Neuronal stem cell (in vitro differentiated cells): ENCODE measurements at places on chromosomes 1 and 21.

GRCh38 chr1:24801176-24801575, 55.9 kb downstream of the CLIC4 start:
- DNase-seq = no peak

GRCh38 chr1:110502402-110503151, 16.4 kb downstream of the KCNA10 start:
- DNase-seq = no peak

- no peak for DNase-seq
Observed at GRCh38 chr1:214664651-214665433, 61.8 kb downstream of the CENPF start.

DNA sequence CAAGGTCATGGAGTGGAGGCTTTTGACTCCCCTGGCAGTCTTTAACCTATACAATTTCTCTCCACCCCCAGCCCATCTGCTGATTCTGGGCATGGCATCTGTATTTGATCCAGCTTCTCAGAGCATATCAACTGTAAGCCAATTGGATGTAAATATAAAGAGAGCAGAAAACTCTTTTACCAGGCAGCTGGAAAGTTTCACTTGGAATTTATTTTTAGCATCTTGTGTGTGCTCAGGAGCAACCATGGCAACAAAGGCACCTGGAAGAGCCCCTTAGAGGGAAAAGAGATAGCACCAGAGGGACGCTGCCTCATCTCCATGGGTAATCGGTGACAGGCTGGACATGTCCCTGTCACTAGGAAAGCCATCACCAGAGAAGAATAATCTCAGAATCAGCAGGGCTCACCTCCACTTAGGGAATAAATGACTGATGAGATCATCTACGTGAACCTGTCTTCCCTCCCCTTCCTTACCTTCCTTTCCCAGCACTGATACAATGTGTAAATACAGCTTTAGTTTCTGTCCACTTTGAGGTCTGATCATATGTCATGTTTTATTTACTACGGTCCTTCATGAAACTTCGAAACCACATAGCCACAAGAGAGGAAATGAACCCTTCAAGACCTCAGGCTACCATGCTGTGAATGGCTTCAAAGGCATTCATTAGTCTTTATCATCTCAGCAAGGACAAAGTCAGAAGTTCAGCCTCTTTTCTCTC, 25.3 kb upstream of the SIPA1L2 start:
- DNase-seq = no peak

DNA sequence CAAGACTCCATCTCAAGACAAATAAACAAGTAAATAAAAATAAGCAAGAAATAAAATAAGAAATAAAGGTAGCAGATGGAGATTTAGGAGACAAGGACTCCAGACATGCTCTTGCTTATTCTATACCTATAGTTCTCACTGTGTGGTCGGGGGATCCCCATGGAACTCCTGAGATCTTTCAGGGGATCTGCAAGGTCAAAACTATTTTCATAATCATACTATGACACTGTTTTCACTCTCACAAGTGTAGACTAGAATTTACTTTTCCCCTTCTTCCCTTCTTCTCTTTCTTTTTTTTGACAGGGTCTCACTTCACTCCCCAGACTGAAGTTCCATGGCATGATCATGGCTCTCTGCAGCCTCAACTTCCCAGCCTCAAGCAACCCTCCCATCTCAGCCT, 29.8 kb upstream of the NLRP3 start:
- DNase-seq = no peak

DNA sequence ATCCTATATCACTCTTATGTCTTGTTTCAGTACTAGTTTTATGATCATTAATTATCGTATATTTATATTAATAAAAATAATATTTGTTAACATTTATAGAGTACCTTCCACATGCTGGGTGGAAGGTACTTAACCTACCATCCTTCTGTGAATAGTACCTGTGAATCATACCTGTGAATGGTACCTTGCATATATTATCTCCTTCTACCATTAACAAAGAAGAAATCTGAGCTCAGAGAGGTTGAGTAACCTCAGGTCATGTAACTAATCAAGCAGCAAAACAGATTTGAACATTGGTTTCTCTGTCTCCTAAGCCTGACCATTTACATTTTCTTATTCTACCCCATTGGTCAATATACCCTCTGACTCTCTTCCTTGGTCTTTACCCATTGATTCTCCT, 174.4 kb upstream of the UBE2U start:
- DNase-seq = no peak

GRCh38 chr1:42924851-42925760, 33.6 kb downstream of the SLC2A1 start:
- peak; percentile 31 for DNase-seq

- no peak for DNase-seq
Observed at GRCh38 chr1:64891448-64891825, 74.9 kb downstream of the JAK1 start.

DNA sequence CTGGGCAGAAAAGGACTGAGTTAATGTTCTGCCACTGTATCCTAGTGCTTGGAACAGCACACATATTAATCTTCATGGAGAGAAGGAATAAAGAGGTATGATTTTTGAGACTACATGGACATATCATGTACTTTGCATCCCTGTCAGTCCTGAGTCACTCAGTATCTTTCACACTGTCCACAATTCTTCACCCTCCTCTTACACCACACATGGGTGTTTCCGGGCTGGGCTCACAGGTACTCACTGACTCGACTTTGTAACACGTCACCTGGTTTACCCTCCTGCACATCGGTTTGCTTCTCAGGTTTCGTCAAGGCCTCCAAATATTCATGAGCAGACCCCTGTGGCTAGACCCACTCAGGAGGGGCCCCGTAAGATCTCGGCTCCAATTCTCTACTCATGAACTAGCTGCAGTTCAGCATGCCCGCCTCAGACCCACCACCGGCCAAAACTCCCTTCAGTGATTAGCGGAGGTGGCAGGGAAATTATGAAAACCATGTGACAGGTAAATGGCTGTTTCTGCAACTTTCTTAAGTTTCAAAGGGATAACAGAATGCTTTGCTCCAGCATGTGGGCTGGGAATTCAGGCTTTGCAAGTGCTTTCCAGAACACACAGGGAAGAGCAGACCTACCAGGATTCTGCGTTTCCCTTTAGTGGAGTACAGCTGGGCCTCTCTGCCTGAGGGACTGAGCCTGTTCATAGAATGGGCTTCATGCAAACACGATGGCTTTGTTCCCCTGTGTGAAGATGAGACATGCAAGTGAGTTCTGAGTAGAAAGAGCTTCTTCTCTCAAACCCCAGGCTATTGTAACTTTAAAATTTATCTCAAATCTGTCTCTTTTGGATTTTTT, 31.3 kb upstream of the TRABD2B start:
- DNase-seq = no peak

DNA sequence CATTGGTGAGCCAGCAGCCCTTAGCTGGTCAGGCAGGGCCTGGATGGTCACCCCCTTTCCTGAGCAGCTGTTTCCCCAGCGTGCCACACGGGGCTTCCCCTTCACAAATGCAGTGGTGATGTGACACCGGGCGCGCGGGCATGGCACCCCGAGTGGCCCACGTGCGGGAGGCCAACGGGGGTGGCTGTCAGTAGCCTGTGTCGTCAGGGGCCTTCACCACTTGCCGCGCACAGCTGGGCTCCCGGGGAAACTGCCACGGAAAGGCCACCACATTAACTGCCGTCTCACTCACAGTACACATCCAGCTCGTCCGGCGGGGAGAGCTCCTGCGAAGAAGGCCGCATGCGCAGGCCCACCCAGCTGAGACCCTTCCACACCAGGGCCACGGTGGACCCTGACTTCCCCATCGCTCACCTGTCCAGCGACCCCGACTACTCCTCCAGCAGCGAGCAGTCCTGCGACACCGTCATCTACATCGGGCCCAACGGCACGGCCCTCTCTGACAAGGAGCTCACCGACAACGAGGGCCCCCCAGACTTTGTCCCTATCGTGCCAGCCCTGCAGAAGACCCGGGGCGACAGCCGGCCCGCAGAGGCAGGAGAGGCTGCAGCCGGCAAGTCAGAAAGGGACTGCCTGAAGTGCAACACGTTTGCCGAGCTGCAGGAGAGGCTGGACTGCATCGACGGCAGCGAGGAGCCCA, 530.5 kb downstream of the KIF26B start:
- DNase-seq = no peak

- DNase-seq = no peak
Observed at GRCh38 chr1:180922631-180923015, 9.9 kb downstream of the KIAA1614 start.

DNA sequence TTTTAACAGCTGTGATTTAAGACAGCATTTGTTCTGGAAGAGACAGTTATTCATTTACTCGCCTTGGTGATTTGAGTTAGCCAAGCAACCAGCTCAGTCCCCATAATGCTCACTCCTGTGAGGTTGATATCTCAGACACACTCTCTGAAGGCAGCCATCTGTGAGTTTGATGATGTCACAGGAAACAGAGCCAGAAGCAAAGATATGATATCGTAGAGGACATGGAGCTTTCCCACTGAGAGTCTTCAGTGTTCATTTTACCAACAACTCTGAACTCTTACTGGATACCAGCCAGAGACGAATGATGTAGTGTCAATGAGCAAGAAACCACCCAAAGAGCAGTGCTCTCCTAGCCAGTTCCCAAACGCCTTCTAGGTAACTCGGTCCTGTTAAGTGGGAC, 219.4 kb downstream of the SLC35F3 start:
- no peak for DNase-seq

DNA sequence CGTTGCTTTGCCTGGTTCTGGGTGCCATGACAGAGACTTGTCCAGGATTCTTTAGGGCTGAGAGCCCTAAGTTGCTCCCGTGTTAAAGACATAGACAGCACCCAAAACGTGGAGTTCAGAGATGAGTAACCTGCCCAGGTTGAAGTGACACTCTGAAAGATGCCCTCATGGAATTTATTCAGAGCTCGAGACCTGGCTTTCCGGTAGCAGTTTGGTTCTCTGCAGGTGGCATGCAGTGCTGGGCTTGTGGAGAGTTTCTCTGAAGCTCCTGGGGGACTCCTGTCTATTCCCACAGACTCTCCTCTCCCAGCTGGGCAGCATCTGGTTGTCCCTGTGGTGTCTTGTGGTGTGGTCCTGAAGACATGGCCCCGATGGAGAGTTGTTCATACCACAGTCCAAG, 241.0 kb downstream of the RHOU start:
- DNase-seq = no peak
